ENCODE measurements at places on chromosomes 4 and X. TPM values are rescaled to one million over a fixed set of nuclear protein-coding genes. Genes with fewer than 3 reads are reported as not detected.

- no peaks in the 10 kb centered on the region for H3K36me3 ChIP-seq
- DNase-seq = no peak
- no peaks in the 10 kb centered on the region for H3K4me1 ChIP-seq
- no peaks in the 10 kb centered on the region for H3K27me3 ChIP-seq
Measured at GRCh38 chrX:24694825-24695224, 1.1 kb downstream of the POLA1 start.

- DNase-seq = no peak
- no peak overlapping the region for H3K27ac ChIP-seq
- no peaks in the 10 kb centered on the region for H3K36me3 ChIP-seq
- H3K4me3 ChIP-seq = no peak overlapping the region
- H3K27me3 ChIP-seq = no peaks in the 10 kb centered on the region
- H3K4me1 ChIP-seq = no peaks in the 10 kb centered on the region
Measured at GRCh38 chrX:350534-351323, 32.1 kb upstream of the GTPBP6 start.

GRCh38 chrX:149074398-149074797, 430.7 kb downstream of the IDS start:
- H3K27ac ChIP-seq = no peak overlapping the region
- H3K36me3 ChIP-seq = no peaks in the 10 kb centered on the region
- DNase-seq = no peak

DNA sequence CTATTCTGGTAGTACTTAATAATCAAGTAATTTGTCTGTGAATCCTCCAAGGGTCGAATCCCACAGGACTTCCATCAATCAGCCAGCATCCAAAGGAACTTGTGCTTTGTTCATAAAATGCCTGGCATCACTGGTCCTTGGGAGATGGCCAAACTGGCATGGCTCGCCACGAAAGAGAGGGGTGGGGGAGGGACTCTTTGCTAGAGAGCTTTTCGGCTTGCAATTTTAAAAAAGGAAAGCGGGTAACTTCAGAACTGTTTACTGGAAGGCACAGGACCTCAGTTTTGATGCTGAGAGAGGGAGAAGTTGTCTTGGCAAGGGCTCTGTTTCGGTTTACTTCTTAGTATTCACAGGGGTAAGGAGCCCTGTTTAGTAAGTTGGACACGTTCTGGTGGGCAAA, 79.4 kb upstream of the FHL1 start:
- no peaks in the 10 kb centered on the region for H3K27me3 ChIP-seq
- no peaks in the 10 kb centered on the region for H3K36me3 ChIP-seq
- H3K4me3 ChIP-seq = no peak overlapping the region
- H3K27ac ChIP-seq = no peak overlapping the region
- DNase-seq = no peak

- H3K36me3 ChIP-seq = no peaks in the 10 kb centered on the region
- no peak for DNase-seq
- H3K27ac ChIP-seq = no peak overlapping the region
- H3K27me3 ChIP-seq = no peaks in the 10 kb centered on the region
- peaks cover 8% of the 10 kb centered on the region for H3K4me1 ChIP-seq
- H3K4me3 ChIP-seq = no peak overlapping the region
Measured at GRCh38 chr4:148515248-148515647, 73.0 kb upstream of the NR3C2 start.

GRCh38 chrX:110406822-110407221, 48.2 kb downstream of the RTL9 start:
- no peak overlapping the region for H3K27ac ChIP-seq
- no peak overlapping the region for H3K4me3 ChIP-seq
- no peaks in the 10 kb centered on the region for H3K27me3 ChIP-seq
- H3K36me3 ChIP-seq = no peaks in the 10 kb centered on the region

DNA sequence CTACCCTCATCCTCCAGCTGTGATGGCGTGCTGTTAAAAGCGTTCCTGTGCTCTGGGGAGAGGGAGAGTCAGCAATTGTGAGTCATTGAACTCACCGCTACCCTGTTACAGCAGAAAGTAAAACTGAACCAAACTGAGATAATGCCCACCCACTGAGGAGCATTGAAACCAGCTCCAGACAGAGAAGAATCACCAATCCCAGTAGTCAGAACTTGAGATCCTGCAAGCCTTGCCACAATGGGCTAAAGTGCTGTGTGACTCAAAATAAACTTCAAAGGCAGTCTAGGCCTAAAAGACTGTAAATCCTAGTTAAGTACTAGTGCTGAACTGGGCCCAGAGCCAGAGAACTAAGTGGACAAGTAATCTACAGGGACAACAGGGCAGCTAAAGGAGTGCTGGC, 1394.2 kb upstream of the DIAPH2 start:
- H3K4me3 ChIP-seq = no peak overlapping the region
- H3K27me3 ChIP-seq = no peaks in the 10 kb centered on the region
- no peaks in the 10 kb centered on the region for H3K36me3 ChIP-seq

- no peak overlapping the region for H3K27ac ChIP-seq
- no peak overlapping the region for H3K4me3 ChIP-seq
- H3K36me3 ChIP-seq = no peaks in the 10 kb centered on the region
- DNase-seq = peak; percentile 25
- no peaks in the 10 kb centered on the region for H3K27me3 ChIP-seq
Measured at GRCh38 chr4:156594624-156595023, 377.0 kb downstream of the PDGFC start.

GRCh38 chr4:188110741-188111471, 1.5 kb upstream of the TRIML2 start:
- DNase-seq = no peak
- H3K4me1 ChIP-seq = no peaks in the 10 kb centered on the region
- no peaks in the 10 kb centered on the region for H3K27me3 ChIP-seq
- no peak overlapping the region for H3K4me3 ChIP-seq
- H3K36me3 ChIP-seq = no peaks in the 10 kb centered on the region
- no peak overlapping the region for H3K27ac ChIP-seq

- H3K36me3 ChIP-seq = no peaks in the 10 kb centered on the region
- H3K4me1 ChIP-seq = no peaks in the 10 kb centered on the region
Measured at GRCh38 chr4:52873191-52873590, 11.1 kb downstream of the RASL11B start.

- H3K36me3 ChIP-seq = no peaks in the 10 kb centered on the region
- no peaks in the 10 kb centered on the region for H3K4me1 ChIP-seq
- no peak overlapping the region for H3K4me3 ChIP-seq
- no peaks in the 10 kb centered on the region for H3K27me3 ChIP-seq
Measured at GRCh38 chr4:113880240-113881028, 99.0 kb downstream of the ARSJ start.

DNA sequence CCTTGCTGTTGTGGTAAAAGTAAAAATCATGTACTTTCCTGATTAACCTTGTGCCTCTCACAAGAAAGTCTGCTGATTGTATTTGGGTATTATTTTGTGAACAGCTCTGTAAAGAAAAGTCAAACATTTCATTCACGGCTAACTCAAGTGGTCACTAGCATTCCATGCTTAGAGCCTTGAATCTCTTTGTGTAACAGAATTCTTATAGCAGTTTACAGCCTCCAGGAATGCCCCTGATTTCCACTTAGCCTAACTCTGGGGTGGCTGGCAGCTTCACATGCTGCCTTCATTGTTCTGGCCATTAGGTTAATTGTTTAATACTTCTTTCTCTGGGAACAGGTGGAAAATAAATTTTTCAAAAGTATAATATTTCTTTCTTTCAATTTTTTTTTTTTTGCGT, 226.7 kb downstream of the RBMX2 start:
- H3K27ac ChIP-seq = no peak overlapping the region
- H3K27me3 ChIP-seq = no peaks in the 10 kb centered on the region
- DNase-seq = no peak
- H3K4me3 ChIP-seq = no peak overlapping the region

DNA sequence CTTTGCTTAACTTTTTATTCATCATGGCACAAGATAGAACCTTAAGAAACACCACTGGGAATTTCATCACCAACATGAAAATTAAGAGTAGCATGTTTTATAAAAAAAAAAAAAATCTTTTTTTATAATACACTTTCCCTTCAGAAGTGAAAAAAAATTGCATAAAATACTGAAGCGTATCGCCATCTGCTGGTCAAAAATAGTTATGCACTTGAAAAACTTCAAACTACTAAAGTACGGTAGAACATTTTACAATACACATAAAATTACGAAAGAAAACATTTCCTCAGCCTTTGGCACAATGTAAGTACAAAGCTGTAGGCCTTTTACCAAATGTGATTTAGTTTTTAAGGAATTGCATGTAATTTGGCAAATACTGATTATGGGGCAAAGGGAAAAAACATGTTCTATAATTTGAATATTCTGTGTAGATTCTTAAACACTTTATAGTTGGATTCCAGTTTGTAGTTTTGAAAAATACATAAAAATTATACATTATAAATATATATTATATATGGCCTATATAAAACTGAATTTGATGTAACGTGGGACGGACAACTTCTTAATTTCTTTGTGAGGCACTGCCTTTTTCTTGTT, 26.5 kb downstream of the HCCS start:
- H3K4me1 ChIP-seq = no peaks in the 10 kb centered on the region
- H3K27me3 ChIP-seq = no peaks in the 10 kb centered on the region
- no peak overlapping the region for H3K27ac ChIP-seq
- H3K4me3 ChIP-seq = no peak overlapping the region
- peaks cover 4% of the 10 kb centered on the region for H3K36me3 ChIP-seq

GRCh38 chr4:188911199-188911598, 772.0 kb downstream of the TRIML1 start:
- H3K4me3 ChIP-seq = no peak overlapping the region
- no peak overlapping the region for H3K27ac ChIP-seq
- H3K36me3 ChIP-seq = no peaks in the 10 kb centered on the region
- DNase-seq = no peak

DNA sequence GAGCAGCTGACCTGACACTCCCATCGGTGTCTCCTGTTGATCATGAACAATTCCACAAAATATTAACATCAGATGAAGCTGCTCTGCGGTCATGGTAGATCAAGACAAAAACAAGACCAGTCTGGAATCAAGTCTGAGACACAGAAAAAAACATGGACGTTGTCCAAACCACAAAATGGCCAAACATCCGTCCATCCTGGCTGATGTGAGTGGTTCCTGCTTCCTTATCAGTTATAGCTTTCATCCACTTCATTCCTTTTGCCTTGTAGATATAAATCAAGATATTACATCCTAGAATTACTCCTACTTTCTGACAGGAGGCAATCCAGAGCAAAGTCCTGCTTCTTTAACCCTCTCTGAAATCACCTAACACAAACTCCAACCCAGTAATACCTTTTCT, 28.8 kb upstream of the PCSK1N start:
- H3K36me3 ChIP-seq = no peaks in the 10 kb centered on the region
- H3K27ac ChIP-seq = no peak overlapping the region
- no peak for DNase-seq
- no peak overlapping the region for H3K4me3 ChIP-seq
- no peaks in the 10 kb centered on the region for H3K27me3 ChIP-seq

DNA sequence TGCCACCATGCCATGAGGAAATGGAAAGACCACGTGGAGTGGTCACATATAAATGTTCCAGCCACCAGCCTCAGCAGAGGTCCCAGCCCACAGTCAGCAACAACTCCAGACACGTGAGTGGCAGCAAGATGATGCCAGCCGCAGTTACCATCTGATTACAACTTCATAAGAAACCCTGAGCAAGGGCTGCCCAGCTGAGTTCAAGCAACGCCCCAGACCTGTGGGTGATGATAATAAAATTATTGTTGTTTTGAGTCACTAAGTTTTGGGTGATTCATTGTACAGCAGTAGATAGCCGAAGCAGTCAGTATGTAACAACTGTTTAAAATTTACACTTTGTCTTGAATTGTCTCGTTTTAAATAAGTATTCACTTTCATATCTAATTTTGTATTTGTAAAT, 5.8 kb upstream of the CCNG2 start:
- peaks cover 5% of the 10 kb centered on the region for H3K4me1 ChIP-seq
- H3K27me3 ChIP-seq = no peaks in the 10 kb centered on the region
- DNase-seq = no peak
- H3K27ac ChIP-seq = no peak overlapping the region
- H3K36me3 ChIP-seq = no peaks in the 10 kb centered on the region

- no peaks in the 10 kb centered on the region for H3K4me1 ChIP-seq
- no peak for DNase-seq
- no peak overlapping the region for H3K4me3 ChIP-seq
- H3K27ac ChIP-seq = no peak overlapping the region
- no peaks in the 10 kb centered on the region for H3K36me3 ChIP-seq
- H3K27me3 ChIP-seq = no peaks in the 10 kb centered on the region
Measured at GRCh38 chr4:16100833-16101232, 17.0 kb upstream of the PROM1 start.

- H3K4me1 ChIP-seq = no peaks in the 10 kb centered on the region
- no peaks in the 10 kb centered on the region for H3K27me3 ChIP-seq
- no peak for DNase-seq
- H3K36me3 ChIP-seq = no peaks in the 10 kb centered on the region
- peak overlapping the region; percentile 47 for H3K27ac ChIP-seq
- no peak overlapping the region for H3K4me3 ChIP-seq
Measured at GRCh38 chr4:74092957-74093356, 6.0 kb downstream of the CXCL2 start.

- DNase-seq = no peak
- no peaks in the 10 kb centered on the region for H3K36me3 ChIP-seq
- H3K27me3 ChIP-seq = no peaks in the 10 kb centered on the region
Measured at GRCh38 chrX:111511477-111511876, at the start of gene SERTM2. Gene SERTM2, plus strand, starts transcription at chrX:111511645. Its CDS starts 7,213 bp downstream, at chrX:111518858.

GRCh38 chrX:39506131-39506530, 591.6 kb downstream of the BCOR start:
- DNase-seq = no peak
- no peaks in the 10 kb centered on the region for H3K27me3 ChIP-seq
- H3K36me3 ChIP-seq = no peaks in the 10 kb centered on the region
- H3K27ac ChIP-seq = no peak overlapping the region
- no peaks in the 10 kb centered on the region for H3K4me1 ChIP-seq

DNA sequence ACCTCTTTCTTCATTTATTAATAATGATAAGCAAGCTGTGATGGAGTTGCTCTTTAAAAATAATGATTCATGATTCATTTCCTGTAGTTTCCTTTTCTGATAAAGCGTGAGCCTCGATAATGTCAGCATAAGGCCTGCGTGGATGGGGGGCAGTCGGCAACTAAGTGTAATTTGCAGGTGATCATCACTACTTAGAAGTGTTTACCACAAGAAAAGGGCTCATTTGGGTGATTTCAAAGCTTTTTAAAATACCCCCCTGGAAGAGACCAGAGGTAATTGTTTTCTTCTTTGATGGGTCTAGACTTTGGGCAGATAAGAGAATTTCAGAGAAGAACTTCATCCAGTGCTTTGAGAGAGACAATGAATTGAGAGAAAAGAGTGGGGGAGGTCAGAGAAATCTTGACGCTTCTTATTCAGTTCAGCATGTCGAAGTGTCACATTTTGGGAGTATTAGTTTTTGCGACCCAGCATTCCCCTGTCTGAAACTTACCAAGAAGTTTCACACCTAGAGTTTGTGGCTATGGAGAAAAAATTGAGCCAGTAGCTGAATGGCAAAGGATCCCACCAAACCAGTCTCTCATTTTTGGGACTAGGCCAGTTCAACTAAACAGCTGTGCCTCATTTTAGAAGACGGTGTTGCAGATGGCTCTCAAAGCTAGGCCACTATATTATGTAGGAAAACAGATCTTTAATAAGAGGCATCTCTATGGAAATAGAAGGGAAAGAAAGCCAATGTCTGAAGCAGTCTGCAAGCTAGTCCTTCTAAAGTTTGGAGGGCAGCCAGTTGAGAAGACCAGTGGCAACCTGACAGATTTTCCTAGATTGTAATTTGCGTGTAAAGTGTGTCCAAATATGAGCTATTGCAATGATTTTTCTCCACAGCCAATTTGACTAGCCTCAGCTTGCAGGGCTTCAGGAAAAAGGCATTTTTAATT, 171.0 kb upstream of the PPP1R2C start:
- H3K4me3 ChIP-seq = no peak overlapping the region
- H3K36me3 ChIP-seq = no peaks in the 10 kb centered on the region
- H3K27ac ChIP-seq = no peak overlapping the region
- no peaks in the 10 kb centered on the region for H3K27me3 ChIP-seq
- H3K4me1 ChIP-seq = no peaks in the 10 kb centered on the region

Gene CITED1
- total RNA-seq = 0.54 TPM

Gene RNF128
- total RNA-seq = 6.3 TPM

Gene PITX2
- total RNA-seq = not detected

Gene NDST3
- total RNA-seq = 0.13 TPM

Gene XAGE2
- 8.1 TPM for total RNA-seq

Gene VEGFD
- 5.3 TPM for total RNA-seq

Gene MSX1
- 1.1 TPM for total RNA-seq

Gene SPATA18
- total RNA-seq = 12.2 TPM
